D721Med (cell line): ENCODE measurements at places on chromosomes 1 and 21.

DNA sequence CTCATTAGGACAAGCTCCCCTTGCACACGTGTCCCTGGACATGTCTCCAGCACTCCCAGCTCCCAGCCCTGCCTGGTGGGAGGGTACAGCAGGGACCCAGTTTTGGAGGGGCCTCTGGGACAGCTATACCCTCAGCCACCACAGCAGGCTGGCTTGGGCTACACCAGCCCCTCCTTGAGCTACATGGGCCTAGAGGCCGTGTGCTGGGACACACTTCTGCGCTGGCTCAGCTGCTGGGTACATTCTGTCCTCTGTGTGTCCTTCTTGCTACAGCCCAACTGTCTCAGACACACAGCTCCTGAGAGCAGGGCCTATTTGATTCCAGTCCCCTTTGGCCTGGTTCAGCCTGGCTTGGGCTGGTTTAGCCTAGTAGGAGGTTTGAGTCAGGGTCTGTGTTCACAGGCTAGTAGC is 26.7 kb downstream of the DMAP1 start:
- no peak for DNase-seq

GRCh38 chr1:115748401-115749150 is 19.9 kb downstream of the CASQ2 start:
- no peak for DNase-seq

- no peak for DNase-seq
These were observed 89.9 kb upstream of the PDC start for GRCh38 chr1:186550832-186551231.

GRCh38 chr1:154720328-154721297 is 112.6 kb upstream of the ADAR start:
- DNase-seq = no peak

GRCh38 chr1:229619614-229620013 is 6.3 kb downstream of the TAF5L start:
- no peak for DNase-seq

DNA sequence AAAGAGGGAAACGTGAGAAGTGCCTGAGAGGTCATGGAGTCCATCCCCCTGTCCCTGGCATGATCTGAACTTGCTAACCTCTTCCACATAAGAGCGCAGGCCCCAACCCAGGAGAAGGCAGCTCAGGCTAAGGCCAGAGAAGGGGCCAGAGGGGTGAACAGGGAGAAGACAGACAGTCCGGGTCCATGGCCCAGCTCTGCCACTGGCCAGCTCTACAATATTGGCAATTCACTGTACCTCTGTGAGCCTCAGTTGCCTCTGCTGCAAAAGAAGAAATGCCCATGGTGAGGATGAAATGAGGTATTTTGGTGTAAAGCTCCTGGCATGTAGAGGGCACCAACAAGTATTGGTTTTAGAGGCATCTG is 72.3 kb downstream of the CAMK2N1 start:
- DNase-seq = no peak

DNA sequence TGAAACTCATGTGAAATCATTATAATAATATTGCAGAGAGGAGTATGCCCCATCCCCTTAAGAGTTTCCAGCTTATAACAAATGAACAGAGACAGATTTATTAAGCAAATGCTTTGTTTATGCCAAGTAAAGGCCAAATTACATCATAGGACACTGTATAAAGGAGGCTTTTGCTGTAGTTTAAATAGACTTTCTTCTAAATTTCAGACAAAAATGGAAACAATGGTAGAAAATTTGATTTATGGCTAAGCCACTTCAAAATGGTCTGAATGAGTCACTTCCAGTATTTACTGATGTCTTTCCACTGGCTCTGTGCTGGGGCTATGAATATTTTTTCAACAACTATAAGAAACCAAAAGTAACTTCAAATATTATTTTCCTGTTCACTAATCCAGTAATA is 81.1 kb upstream of the ST6GALNAC5 start:
- DNase-seq = no peak

GRCh38 chr1:223531742-223532341 is 133.7 kb downstream of the CAPN8 start:
- DNase-seq = no peak

GRCh38 chr1:43065616-43066399 is 106.3 kb downstream of the EBNA1BP2 start:
- no peak for DNase-seq

DNA sequence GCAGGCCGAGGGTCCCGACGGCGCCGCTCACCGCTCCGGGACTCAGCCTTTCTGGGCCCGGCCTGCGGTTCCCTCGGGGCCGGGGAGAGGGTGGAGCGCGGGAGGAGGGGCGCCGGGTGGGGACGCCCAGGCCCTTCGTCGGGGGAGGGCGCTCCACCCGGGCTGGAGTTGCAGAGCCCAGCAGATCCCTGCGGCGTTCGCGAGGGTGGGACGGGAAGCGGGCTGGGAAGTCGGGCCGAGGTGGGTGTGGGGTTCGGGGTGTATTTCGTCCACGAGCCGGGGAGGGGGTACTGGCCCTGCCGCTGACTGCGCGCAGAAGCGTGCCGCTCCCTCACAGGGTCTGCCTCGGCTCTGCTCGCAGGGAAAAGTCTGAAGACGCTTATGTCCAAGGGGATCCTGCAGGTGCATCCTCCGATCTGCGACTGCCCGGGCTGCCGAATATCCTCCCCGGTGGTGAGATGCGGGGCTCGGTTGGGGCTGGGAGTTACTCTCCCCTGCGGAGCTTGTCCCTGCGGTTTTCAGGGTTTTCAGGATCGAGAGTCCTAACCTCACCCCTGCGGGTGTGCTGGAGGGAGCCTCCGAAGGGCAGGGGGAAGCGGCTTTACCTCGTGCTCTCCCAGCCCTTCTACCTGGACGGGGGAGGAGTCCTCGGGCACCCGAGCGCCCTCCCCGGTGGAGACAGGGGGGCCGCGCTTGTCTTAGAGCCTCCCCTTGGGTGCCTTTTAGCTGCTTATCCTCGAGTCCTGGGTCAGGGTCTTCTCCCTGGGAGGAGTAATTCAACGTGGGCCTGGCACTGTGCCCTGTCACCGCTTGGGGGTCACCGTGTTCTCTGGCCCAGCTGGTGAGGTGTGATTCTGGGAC is 2.1 kb downstream of the SAMD11 start:
- no peak for DNase-seq

- no peak for DNase-seq
These were observed 43.6 kb downstream of the ZBTB8OS start for GRCh38 chr1:32606565-32607371.

- DNase-seq = no peak
These were observed 56.8 kb upstream of the LYST start for GRCh38 chr1:235923466-235924021.

GRCh38 chr1:172834609-172835008 is 175.7 kb downstream of the FASLG start:
- no peak for DNase-seq

DNA sequence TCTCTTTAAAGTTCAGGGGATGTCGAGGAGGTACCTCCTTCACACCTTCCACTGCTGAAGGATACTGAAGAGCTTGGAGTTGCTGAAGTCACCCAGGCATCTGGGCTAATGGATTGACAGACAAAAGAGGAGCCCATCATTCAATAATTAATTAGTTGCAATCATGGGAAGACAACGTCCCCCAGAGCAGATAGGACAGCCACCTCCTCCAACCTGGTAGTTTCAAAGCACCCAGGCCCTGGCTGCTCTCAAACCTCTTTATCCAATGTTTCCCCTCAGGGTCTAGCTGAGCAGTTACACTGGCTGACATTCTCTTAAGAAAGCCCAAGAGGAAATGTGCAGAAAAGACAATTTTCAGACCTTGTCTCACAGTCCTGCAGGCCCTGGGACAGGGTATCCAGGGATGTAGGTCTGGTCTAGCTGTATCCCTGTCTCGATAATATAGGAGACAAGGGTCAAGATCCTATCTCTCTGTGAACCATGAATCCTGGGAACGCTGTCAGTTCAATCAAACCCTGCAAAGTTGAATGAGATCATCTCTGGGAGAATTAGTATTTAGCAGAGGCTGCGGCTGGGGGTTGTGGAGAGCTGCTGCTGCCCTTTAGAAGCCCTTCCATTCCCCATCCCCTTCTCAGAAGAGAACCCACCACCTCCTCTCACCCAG is 1.1 kb downstream of the TSPAN2 start:
- no peak for DNase-seq

DNA sequence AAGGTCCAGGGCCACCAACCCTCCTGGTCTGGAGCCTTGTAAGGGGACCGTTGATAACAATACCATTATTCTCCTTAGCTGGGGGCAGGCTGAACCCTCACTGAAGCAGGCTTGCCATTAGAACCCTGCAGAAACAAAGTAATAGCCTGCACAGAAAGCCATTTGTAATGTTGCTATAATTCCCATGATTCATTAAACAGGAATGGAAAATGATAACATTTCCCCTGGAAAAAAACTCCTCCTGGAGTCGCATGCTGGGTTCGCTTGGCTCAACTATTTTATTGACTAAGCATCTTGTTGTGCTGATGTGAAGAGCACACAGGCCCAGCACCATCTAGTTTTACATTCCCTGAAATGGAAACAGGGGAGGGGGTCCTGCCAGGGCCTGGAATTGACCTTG is 155.6 kb upstream of the CSF3R start:
- DNase-seq = no peak

DNA sequence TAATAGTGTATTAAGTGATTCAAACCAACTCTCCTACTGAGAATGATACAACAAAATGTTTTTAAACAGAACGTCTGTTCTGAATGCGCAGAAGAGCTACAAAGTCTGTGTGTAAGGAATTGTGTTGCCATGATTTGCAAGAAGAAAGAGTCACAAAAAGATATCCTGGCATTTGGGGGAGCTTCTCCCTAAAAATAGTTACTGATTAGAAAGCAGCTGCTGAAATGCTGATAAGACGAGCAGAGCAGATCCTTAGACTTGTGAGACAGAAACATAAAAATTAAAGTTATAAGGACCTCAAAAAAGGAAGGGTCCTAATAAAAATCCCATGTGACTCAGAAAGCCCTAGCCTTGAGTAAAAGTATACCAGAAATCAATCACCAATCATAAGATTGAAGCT is 54.9 kb upstream of the CRB1 start:
- no peak for DNase-seq

DNA sequence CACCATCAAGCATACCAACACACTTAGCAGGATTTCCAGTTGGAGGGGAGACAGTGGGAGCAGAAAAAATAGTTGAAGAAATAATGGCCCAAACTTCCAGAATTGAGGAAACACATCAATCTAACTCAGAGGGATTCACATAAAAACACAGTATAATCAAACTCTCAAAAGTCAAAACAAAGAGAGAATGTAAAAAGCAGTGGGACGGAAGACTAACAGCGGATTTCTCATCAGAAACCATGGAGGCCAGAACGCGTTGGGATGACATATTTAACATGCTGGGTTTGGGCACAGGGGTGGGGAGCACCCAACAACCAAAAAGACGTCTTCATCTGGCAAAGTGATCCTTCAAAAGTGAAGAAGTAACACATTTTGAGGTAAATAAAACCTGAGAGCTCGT is 7.0 kb upstream of the KRTAP10-9 start:
- no peak for DNase-seq

GRCh38 chr1:200359610-200360163 is 50.1 kb downstream of the ZNF281 start:
- no peak for DNase-seq

GRCh38 chr1:113770031-113770430 is 10.7 kb upstream of the PHTF1 start:
- no peak for DNase-seq

GRCh38 chr1:64514197-64514765 is 44.4 kb downstream of the CACHD1 start:
- no peak for DNase-seq

DNA sequence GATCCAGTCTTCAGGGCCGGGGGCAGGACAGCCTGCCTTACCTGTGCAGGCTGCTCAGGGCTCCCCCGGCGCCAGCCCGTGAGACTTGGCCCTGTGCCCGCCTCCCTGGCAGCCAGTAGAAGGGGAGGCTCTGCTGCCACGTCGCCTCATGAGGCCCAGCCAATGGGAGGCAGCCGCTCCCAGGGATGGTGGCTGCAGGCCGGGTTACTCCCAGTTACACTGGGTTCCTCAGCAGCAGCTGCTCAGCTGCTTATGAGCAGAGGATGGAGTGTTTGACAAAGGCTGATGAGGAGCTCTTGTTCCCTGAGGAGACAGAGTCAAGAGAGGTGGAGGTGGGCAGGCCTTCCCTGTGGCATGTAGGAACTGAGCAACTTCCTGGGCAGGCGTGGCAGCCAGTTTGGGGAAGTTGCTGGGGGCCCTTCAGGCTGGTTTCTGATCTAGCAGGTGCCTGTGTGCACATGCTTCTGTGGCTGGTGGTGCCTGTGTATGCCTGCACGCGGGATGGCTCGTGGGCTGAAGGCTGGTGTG is 5.5 kb downstream of the MFSD2A start:
- no peak for DNase-seq

- no peak for DNase-seq
These were observed 285.6 kb downstream of the ASTN1 start for GRCh38 chr1:176878750-176879536.

DNA sequence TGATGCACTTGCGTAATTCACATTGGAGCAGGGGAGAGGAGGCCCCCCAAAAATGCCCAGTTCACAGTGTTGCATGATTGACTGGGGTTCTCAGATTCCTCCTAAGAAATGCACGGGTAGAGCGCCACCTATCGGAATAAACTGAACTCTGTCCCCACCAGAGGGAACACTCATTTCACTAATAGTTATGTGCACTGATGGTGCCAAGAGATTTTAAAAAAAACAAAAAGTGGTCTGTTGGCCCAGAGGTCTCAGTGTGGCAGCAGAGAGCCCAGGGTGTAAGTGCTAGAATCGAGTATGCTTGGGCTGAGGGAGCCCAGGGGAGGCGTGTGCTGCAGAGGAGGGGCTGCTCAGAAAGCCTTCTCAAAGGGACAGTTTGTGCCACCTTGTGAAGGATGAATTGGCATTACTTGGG is 6.9 kb downstream of the PINK1 start:
- DNase-seq = no peak

DNA sequence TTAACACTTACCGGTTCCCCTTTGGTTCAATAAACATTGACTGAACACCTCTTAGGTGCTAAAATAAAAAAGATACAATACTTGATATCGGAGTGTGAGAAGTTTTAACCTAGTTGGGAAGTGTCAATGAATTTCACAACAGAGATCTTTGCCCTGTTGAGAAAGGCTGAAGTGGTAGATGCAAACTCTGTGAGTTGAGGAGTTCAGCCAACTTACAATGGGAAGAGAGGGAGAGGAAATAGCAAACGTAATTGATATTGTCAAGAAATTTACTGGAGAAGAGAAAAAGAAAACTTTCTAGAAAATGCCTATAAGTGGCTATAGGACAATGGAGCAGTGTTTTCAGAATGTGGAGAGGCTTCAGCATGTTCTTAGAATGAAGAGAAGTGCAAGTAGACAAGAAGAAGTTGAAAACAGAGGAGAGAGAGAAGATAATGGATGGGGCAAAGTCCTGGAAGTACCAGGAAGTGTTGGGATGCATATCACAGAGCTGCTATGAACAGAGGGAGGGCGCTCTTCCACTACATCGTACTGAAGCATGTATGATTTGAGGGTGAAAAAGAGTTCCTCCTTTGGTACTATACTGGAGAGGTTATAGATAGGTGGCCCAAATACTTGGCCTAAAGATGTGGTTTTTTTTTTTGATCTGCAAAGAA is 48.9 kb downstream of the MEF2D start:
- no peak for DNase-seq
